Heart right ventricle (tissue), 16 donors: ENCODE measurements at places on chromosomes 6 and 20. TPM values are rescaled to one million over a fixed set of nuclear protein-coding genes. Genes with fewer than 3 reads are reported as not detected.

Gene TUBB1
- 0.07 TPM for polyA plus RNA-seq

Gene ERVFRD-1
- 0.01 TPM for polyA plus RNA-seq

Gene TNF
- 0.16 TPM for polyA plus RNA-seq

Gene DNAH8
- polyA plus RNA-seq = not detected

Gene FKBP1C
- not detected for polyA plus RNA-seq

Gene NOX3
- not detected for polyA plus RNA-seq

Gene PRDM13
- not detected for polyA plus RNA-seq

Gene AGPAT4
- polyA plus RNA-seq = 1.2 TPM

DNA sequence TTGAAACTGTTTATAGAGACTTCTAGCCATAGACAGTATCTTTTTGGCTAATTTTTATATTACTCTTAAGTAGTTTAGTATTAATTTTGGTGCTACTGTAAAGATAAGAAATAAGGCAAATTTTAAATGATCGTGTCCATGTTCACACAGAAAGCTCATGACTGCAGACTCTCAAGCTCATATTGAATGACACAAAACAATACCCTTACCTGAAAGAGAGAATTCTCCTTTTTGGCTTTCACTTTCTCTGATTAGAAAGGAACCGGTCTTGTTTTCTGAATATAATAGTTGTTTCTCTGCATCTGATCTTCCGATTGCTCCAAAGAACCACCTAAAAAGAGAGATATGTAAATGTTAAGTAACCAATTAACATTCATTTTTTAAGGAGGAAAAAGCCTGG is 57.0 kb downstream of the FRK start:
- DNase-seq = no peak

- no peak for DNase-seq
These were observed 38.4 kb upstream of the FNDC1 start for GRCh38 chr6:159130846-159131245.

DNA sequence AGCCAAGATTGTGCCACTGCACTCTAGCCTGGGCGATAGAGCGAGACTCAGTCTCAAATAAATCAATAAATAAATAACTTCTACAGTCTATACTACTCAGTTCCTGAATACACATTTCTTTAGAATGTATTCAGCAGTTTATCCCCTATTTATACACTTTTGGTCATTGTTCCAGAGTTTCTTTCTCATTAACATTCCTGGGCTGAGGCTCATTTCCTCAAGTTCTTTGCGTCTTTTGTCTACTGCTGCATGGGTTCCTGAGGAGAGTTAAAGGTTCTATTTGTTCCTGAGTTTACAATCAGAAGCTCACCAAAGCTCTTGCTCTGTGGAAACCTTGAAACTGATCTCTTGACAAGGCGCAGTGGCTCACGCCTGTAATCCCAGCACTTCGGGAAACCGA is 37.7 kb upstream of the SASH1 start:
- no peak for DNase-seq

- no peak for DNase-seq
These were observed 33.4 kb downstream of the MTRES1 start for GRCh38 chr6:107061125-107062020.

DNA sequence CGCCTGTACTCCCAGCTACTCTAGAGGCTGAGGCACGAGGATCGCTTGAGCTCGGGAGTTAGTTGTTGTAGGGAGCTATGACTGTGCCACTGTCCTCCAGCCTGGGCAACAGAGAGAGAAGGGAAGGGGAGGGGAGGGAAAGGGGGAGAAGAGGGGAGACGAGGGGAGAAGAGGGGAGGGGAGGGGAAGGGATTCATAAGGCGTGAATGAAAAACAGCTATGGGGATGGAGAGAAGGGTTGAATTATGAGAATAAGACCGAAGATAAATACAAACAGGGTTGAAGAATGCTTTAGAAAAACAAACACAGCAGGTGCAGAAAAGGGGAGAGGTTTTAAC is 106.0 kb downstream of the TRIM27 start:
- no peak for DNase-seq

GRCh38 chr6:119880840-119881239 is 531.3 kb upstream of the MAN1A1 start:
- DNase-seq = no peak

GRCh38 chr6:3023663-3024483 is 24.2 kb downstream of the NQO2 start:
- DNase-seq = peak; percentile 95

- no peak for DNase-seq
These were observed 146.6 kb upstream of the AKIRIN2 start for GRCh38 chr6:87848616-87849015.

- no peak for DNase-seq
These were observed 350.4 kb downstream of the TENT5A start for GRCh38 chr6:81401970-81402690.

DNA sequence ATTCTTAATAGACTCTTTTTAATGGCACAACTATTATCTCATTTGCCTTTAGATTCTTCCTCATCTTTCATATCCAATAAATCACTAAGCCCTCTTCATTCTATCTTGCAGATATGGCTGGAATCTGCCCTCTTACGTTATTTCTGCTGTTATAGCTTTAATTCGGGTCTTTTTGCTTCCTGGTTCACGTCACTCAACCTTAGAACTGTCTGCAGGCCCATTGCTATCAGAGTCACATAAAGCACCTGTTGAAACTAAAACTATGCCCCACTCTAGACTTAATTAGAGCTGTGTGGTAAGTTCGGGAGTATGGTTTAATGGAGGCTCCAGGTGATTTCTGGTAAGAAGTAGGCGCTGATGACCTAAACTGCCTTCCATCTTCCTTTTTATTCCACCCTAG is 988 bp downstream of the QRSL1 start:
- no peak for DNase-seq

DNA sequence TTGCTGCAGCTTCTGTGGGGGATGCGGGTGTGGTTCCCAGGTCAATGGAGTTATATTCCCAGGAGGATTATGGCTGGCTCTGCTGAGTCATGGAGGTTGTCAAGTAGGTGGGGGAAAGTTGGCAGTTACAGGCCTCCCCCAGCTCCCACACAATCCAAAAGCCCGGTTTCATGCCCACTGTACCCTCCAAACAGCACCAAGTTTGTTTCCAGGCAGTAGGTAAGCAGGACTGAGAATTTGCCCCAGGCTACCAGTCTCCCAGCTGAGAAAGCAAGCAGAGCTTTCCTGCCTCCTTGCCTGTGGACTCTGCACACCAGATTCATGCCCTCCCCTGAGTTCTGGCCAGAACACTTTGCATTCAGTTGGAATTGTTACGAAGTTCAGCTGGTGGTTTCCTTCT is 578.2 kb downstream of the MEI4 start:
- no peak for DNase-seq

- DNase-seq = no peak
These were observed 52.8 kb downstream of the NCOA7 start for GRCh38 chr6:125843593-125843992.

DNA sequence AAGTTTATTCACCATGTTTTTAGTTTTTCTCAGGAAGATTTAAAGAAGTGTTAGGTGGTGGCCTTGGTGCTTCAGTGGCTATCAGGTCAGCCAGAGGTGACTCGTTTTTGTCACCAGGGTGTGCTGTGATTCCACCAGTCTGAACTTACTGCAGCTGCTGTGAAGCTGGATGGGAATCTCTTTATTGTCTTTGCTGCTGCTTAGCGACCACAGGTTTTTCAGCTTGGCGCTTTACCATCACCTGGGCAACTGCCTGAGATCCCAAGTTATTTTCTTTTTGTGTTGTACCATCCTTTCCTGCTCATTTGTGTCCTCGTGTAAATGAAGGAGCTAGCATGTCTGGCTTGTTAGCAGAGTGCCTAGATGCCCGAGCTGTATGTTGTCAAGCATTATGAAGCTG is 146.9 kb downstream of the MACROD2 start:
- DNase-seq = no peak

- no peak for DNase-seq
These were observed 732.5 kb downstream of the KIF16B start for GRCh38 chr20:15840636-15841301.

GRCh38 chr6:118886641-118887040 is 7.3 kb upstream of the ASF1A start:
- DNase-seq = no peak

GRCh38 chr20:44908987-44909871 is 631 bp upstream of the PABPC1L start:
- DNase-seq = no peak

GRCh38 chr6:139325125-139325524 is 33.3 kb upstream of the TXLNB start:
- DNase-seq = no peak

DNA sequence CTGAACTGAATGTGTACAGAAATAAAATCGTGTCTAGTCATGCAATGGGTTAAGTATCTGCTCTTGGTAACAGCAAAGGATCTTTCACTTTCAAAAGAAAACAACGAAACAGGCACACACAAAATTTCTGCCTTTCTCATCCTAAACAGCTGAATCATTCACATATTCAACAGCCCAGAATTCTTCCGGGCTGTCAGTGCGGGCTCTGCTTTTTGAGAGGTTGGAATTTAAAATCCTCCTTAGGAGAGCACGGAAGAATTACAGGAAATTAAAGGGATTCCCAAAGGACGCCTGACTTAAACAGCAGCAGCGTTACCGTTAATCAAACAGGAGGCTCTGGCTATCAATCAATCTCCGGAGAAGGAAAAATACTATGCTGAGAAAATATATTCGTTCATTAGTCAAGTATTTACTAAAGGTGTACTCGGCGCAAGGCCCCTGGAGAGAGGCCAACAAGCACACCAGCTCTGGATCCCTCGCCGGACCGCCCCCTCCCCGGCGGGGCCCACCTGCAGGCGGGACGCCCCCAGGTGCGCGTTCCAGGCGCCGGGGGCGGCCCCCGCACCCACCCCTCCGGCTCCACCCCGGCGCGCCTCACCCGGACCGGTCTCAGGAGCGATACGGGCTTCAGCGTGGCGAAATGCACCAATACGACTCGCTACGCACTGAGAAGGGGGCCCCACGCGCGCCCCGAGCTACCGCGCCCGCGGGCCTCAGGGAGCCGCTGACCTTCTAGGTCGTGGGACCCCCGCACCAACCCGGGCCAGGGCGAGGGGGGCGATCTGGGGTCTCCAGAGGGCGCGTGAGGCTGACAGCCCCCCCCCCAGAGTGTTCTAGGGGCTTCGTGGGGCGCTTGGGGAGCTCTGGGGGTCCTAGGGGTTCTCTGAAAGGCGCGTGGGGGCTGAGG is 1.0 kb downstream of the NAPB start:
- DNase-seq = no peak

DNA sequence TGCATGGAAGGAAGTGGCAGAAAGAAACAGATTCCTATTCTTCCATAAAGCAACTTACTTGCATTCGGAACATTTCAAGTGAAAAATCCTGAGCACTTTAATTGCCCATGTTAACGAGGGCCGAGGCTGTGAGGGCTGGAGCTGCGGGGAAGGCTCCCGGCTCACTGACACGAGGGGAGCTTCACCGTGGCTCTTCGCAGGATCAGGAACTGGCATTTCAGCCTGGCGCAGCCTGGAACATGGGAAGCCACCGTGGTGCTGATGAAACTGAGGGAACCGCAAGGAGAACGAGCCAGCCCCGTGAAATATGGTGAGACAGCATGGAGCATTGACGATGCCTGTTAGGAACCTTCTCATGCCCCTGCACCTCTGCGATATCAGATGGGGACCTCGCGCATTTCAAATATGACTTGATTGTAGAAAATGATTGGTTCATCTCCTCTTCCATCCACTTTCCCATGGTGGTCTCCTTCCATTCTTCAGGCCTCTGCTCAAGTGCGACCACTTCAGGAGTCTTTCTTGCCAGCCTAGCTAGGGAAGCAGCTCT is 236.9 kb downstream of the TBXT start:
- no peak for DNase-seq

DNA sequence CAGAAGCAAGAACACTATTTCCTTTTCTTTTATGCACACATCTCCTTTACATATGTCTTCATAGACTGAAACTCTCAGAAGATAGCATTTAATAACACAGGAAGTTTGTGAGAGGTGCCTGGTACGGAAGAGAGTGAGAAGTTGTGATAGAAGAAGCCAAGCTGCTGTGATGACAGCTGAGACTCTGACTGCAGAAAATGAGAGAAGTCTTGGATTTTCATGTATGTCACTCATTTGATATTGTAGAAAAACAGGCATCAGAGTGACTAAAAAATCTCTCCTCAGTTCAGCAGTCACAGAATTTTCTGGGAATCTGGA is 154.9 kb upstream of the BMP2 start:
- DNase-seq = no peak

DNA sequence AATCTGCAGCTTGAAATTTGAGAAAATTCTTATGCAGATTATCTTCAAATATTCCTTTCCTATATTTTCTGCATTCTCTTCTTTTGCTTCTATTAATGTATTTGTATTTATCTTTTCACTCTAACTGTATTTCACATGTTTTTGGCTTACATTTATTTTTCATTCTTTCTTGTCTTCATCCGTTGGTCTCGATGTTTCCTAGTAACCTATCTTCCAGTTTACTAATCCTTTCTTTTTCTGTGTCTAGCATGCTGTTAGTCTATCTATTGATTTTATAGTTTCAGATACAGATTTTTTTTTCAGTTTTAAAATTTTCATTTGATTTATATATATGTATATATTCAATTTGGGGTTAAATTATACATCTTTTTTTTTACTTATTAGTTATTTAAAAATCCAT is 556.2 kb downstream of the RFPL4B start:
- DNase-seq = no peak

DNA sequence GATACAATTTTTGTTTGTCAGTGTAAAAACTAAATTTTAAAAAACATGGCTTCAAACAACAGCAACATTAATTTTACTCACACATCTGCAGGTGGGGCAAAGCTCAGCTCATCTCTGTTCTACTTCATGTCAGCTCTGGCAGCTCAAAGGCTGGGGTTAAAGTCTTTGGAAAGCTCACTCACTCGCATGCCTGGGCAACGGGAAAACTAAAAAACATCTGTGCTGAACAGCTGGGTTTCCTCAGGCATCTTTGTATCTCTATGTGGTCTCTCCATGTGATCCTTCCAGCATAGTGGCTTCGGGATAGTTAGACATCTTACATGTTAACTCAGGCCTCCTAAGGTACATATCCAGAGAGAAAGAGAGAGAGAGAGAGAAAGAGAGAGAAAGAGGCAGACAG is 499.6 kb downstream of the RFPL4B start:
- DNase-seq = peak; percentile 5

- no peak for DNase-seq
These were observed 345.5 kb downstream of the THBS2 start for GRCh38 chr6:168908166-168908565.

GRCh38 chr20:52312132-52312729 is 120.7 kb upstream of the ZFP64 start:
- no peak for DNase-seq
